ENCODE measurements at places on chromosomes 7 and 10.

DNA sequence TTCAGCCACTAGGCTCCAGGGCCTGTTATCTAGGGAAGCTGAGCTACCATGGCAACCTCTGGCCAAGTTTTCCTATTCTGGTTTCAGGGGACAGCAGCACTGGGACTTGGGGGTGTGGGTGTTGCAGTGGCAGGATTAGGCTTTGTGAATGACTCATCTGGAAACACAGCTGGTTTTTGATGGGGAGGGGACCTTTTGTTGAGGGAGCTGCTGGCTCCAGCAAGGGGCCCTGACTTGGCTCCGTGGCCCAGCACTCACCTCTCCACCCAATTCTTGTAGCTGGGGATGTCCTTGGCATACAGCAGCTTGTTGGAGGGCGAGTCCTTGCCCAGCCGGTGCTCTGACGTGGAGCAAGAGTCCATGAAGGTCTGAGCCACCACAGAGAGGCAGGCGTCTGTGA lies 435.9 kb downstream of the PLXNA4 start:
- DNase-seq, result no peak

DNA sequence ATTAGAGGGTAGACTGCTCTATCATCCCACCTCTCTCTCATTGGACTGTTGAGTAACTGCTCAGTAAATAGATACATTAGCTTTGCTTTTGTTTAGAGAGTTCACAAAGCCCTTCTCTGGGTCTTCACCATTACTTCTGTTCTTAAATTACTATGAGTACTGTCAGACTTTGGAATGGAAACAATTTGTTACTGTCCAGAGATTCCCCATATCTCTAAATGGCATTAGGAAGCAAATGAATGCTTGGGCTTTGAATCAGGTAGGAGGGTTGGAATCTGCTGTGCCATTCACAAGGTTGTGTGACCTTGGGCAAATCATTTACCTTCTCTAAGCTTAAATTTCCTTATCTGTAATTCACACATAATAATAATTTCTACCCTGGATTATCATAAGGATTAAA lies 541.0 kb upstream of the FZD8 start:
- no peak for DNase-seq

GRCh38 chr10:69892406-69892805 lies 90.7 kb downstream of the COL13A1 start:
- DNase-seq, result no peak

- DNase-seq, result no peak
Observed at GRCh38 chr7:27123477-27124053, 7.0 kb downstream of the HOXA4 start.

DNA sequence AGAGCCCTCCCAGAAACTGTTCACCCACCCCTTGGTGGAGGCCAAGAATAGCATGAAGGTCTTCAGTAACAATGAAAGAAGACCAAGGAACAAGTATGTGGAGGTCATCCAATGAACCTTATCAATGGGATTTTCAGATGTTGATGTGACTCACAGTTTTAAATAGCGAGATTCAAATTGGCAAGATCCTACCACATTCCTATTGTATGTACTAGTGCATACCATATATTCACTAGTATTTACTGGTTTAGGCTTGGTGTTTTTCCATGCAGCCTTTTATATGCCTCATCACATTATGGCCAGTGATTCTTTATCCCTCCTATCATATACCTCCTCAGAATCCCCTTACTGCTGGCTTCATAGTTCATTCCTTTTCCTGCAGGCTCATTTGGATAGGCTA lies 54.4 kb downstream of the ITGB8 start:
- DNase-seq, result peak; percentile 57
